Breast epithelium (tissue), 4 donors: ENCODE measurements at places on chromosomes 2 and 18.

- H3K4me1 ChIP-seq, result no peaks in the 10 kb centered on the region
- H3K27ac ChIP-seq, result no peak overlapping the region
- no peaks in the 10 kb centered on the region for H3K27me3 ChIP-seq
- H3K4me3 ChIP-seq, result no peak overlapping the region
- DNase-seq, result no peak
- no peaks in the 10 kb centered on the region for H3K36me3 ChIP-seq
These were observed 33.7 kb upstream of the ACVR1C start for GRCh38 chr2:157662401-157662800.

GRCh38 chr2:127185093-127185492 is 35.0 kb downstream of the CYP27C1 start:
- H3K4me1 ChIP-seq, result no peaks in the 10 kb centered on the region
- no peak overlapping the region for H3K27ac ChIP-seq
- H3K36me3 ChIP-seq, result no peaks in the 10 kb centered on the region
- no peak for DNase-seq
- H3K27me3 ChIP-seq, result no peaks in the 10 kb centered on the region

DNA sequence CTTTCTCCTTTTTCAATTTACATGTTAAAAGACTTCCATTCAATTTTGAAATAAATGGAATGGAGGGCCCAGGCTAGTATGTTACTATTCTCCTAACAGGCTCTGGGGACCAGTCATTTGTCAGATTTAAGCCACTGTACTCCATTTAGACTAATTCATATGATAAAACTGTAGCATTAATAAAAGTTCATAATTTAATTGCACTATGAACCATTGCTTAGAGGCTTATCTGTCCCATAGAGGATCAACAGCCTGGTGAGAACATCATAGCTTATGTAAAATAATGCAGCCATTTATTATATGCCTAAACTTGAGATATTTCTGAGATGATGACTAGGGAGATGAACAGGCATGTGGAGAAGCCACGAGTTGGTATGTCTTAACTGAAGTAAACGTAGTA is 156.0 kb downstream of the RIT2 start:
- H3K4me3 ChIP-seq, result no peak overlapping the region
- H3K27me3 ChIP-seq, result no peaks in the 10 kb centered on the region
- H3K27ac ChIP-seq, result no peak overlapping the region

- H3K27ac ChIP-seq, result no peak overlapping the region
- H3K36me3 ChIP-seq, result no peaks in the 10 kb centered on the region
- H3K27me3 ChIP-seq, result no peaks in the 10 kb centered on the region
- no peak for DNase-seq
- H3K4me1 ChIP-seq, result no peaks in the 10 kb centered on the region
These were observed 64.0 kb upstream of the YWHAQ start for GRCh38 chr2:9694661-9695234.

DNA sequence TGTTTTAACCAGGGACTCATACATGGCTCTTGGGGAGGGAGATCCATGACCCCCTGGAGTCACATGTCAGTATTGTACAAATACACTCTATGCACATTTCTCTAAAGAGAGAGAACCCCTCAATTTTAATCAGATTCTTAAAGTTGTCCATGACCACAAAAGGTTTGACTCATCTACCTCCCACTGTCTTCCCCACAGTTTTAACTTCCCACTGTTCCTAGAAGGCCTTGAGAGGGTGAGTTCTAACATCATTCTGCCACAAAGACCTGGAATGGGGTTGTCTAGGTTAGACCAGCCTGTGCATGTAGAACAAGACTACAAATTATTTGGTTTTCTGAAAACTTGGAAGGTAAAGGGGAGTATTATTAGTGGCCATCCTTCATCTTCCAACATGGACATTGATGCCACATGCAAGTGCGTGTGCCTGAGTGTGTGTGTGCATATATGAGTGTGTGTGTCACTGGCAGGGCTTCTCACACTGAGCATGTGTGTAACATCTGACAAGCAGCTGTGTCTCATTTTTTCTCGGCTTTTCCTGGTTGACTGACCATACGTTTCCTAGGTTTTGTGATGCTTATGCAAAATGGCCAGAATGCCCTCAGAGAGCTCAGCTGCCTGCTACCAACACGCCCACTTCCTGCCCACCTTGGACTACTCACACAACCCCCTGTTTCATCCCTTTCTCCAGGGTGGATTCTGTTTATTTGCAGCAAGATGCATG is 94.6 kb upstream of the LGALSL start:
- H3K4me1 ChIP-seq, result peaks cover 11% of the 10 kb centered on the region
- peak overlapping the region; percentile 90 for H3K27ac ChIP-seq
- no peak overlapping the region for H3K4me3 ChIP-seq
- no peaks in the 10 kb centered on the region for H3K27me3 ChIP-seq
- DNase-seq, result no peak

GRCh38 chr2:59658906-59659635 is 894.4 kb downstream of the BCL11A start:
- H3K36me3 ChIP-seq, result no peaks in the 10 kb centered on the region
- DNase-seq, result no peak
- no peaks in the 10 kb centered on the region for H3K4me1 ChIP-seq
- no peak overlapping the region for H3K27ac ChIP-seq
- no peaks in the 10 kb centered on the region for H3K27me3 ChIP-seq
- no peak overlapping the region for H3K4me3 ChIP-seq

GRCh38 chr18:26002375-26002910 is 88.0 kb downstream of the SS18 start:
- H3K4me1 ChIP-seq, result no peaks in the 10 kb centered on the region
- no peak overlapping the region for H3K4me3 ChIP-seq
- H3K36me3 ChIP-seq, result no peaks in the 10 kb centered on the region
- H3K27ac ChIP-seq, result no peak overlapping the region
- H3K27me3 ChIP-seq, result no peaks in the 10 kb centered on the region

- no peak overlapping the region for H3K27ac ChIP-seq
- H3K4me3 ChIP-seq, result no peak overlapping the region
- no peaks in the 10 kb centered on the region for H3K36me3 ChIP-seq
- no peak for DNase-seq
- no peaks in the 10 kb centered on the region for H3K27me3 ChIP-seq
These were observed 156.5 kb upstream of the L3MBTL4 start for GRCh38 chr18:6571239-6571602.

DNA sequence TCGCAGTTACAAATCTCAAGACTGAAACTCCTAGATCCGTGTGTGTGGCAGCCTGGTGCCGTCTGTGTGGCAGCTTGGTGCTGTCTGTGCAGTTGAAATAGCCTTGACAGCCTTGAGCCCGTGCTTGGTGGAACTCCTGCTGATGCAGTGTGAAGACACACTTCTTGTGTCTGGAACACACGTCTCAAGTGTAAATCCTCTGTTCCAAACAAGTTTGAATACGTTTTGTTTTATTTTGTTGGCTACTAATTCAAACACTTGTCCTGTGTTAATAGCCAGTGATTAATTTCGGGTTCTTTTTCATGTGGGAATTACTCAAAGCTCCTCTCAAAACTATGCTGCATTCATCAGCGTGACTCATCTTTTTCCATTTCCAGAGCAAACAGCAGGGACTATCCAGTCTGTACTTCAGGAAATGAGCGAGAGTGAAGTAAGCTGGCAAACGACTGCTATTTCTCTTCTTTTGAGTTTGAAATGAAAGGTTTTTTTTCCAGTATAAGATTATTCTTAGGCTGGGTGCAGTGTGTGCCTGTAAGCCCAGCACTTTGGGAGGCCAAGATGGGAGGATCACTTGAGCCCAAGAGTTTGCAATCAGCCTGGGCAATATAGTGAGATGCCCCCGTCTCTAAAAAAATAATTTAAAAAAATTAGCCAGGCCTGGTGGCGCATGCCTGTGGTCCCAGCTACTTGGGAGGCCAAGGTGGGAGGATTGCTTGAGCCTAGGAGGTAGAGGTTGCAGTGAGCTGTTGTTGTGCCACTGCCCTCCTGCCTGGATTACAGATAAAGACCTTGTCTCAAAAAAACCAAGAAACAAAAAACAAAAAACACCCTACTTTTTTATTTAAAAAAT is 152.9 kb downstream of the SPP2 start:
- no peak for DNase-seq
- no peaks in the 10 kb centered on the region for H3K36me3 ChIP-seq

- no peak overlapping the region for H3K4me3 ChIP-seq
- H3K27ac ChIP-seq, result no peak overlapping the region
- no peaks in the 10 kb centered on the region for H3K4me1 ChIP-seq
- H3K27me3 ChIP-seq, result no peaks in the 10 kb centered on the region
These were observed 116.8 kb downstream of the CDC42EP3 start for GRCh38 chr2:37554687-37555086.

- no peaks in the 10 kb centered on the region for H3K4me1 ChIP-seq
- no peaks in the 10 kb centered on the region for H3K27me3 ChIP-seq
- H3K36me3 ChIP-seq, result no peaks in the 10 kb centered on the region
These were observed 3.8 kb downstream of the MZT2B start for GRCh38 chr2:130185896-130186295.

- H3K4me1 ChIP-seq, result no peaks in the 10 kb centered on the region
- no peak overlapping the region for H3K27ac ChIP-seq
- H3K36me3 ChIP-seq, result no peaks in the 10 kb centered on the region
These were observed 193.5 kb downstream of the PPP1R1C start for GRCh38 chr2:182179176-182179575.

DNA sequence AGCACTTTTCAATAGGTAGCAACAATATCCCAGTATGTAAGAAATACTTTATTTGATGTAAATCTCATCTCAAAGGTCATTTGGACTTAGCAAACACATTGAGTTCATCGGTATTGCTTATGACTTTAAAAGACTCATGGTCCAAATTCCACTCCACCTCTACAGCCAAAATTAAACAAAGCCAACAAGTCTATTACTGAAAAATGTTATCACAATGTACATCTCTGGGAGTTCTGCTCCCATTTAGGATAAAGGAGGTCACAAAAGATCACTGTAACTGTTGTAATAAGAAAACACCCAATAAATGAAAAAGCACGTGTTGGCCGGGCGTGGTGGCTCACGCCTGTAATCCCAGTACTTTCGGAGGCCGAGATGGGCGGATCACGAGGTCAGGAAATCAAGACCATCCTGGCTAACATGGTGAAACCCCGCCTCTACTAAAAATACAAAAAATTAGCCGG is 50.0 kb downstream of the ESCO1 start:
- no peak overlapping the region for H3K27ac ChIP-seq
- no peaks in the 10 kb centered on the region for H3K4me1 ChIP-seq
- DNase-seq, result no peak
- no peaks in the 10 kb centered on the region for H3K27me3 ChIP-seq

- peak overlapping the region; percentile 97 for H3K27ac ChIP-seq
- no peaks in the 10 kb centered on the region for H3K27me3 ChIP-seq
- no peak overlapping the region for H3K4me3 ChIP-seq
- peaks cover 7% of the 10 kb centered on the region for H3K4me1 ChIP-seq
These were observed 71.7 kb downstream of the IL1R2 start for GRCh38 chr2:102063487-102063911.

GRCh38 chr2:197993830-197994229 is 189.4 kb downstream of the PLCL1 start:
- H3K36me3 ChIP-seq, result no peaks in the 10 kb centered on the region
- H3K4me1 ChIP-seq, result no peaks in the 10 kb centered on the region
- no peak overlapping the region for H3K4me3 ChIP-seq
- H3K27me3 ChIP-seq, result no peaks in the 10 kb centered on the region
- H3K27ac ChIP-seq, result no peak overlapping the region

DNA sequence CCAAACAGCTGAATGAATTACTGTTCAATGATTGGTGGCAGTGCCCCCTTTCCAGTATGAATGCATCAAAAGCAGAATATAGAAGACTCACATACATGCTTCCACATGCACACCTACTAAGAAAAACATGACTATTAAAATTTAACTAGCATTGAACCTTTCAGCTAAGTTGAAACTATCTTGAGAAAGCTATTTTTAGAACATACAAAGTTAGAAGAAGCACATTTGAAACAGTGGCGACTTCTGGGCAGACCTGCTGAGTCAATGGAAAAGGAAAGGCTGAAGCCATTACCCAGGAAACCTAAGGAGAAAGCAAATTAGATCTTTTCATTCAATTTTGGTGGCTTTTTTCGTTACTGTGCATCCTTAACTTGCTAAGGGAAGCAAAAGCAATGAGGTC is 55.9 kb downstream of the PLA2R1 start:
- H3K36me3 ChIP-seq, result no peaks in the 10 kb centered on the region
- H3K4me1 ChIP-seq, result no peaks in the 10 kb centered on the region
- no peak overlapping the region for H3K4me3 ChIP-seq
- H3K27me3 ChIP-seq, result no peaks in the 10 kb centered on the region

DNA sequence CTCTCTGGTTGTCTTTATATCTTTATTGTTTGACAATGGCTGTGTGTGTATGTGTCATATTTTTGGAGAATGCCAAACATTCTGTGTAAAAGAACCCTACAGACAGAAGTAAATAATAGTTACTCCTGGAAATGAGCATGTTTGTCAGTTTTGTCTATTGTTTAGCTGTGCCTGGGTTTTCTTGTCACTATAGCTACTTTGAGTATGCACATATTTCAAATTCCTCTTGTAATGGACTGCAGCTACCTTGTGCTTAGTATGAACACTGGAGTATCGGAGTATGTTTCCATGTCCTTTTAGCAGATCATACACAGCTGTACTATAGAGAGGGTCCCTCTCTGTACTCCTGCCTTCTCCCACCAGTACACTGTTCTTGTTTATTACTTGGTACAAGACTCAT is 58.0 kb upstream of the DOCK10 start:
- no peak overlapping the region for H3K4me3 ChIP-seq
- no peaks in the 10 kb centered on the region for H3K4me1 ChIP-seq
- H3K27me3 ChIP-seq, result no peaks in the 10 kb centered on the region
- no peaks in the 10 kb centered on the region for H3K36me3 ChIP-seq
- DNase-seq, result no peak
- H3K27ac ChIP-seq, result no peak overlapping the region

- H3K27me3 ChIP-seq, result no peaks in the 10 kb centered on the region
- peak within 1 kb of the TSS; percentile 93 for H3K27ac ChIP-seq
- peaks cover 4% of the 10 kb centered on the region for H3K4me1 ChIP-seq
- DNase-seq, result peak; percentile 88
These were observed at the start of the genes CCDC148 and PKP4 for GRCh38 chr2:158456309-158457066. Gene CCDC148, minus strand, starts transcription at chr2:158456753. Its CDS starts 314 bp downstream, at chr2:158456439. Gene PKP4, plus strand, starts transcription at chr2:158456952. Its CDS starts 76,233 bp downstream, at chr2:158533185.

- no peak for DNase-seq
- H3K4me1 ChIP-seq, result no peaks in the 10 kb centered on the region
- H3K27ac ChIP-seq, result no peak overlapping the region
- no peaks in the 10 kb centered on the region for H3K27me3 ChIP-seq
- H3K36me3 ChIP-seq, result no peaks in the 10 kb centered on the region
- H3K4me3 ChIP-seq, result no peak overlapping the region
These were observed 100.1 kb downstream of the NAB1 start for GRCh38 chr2:190748966-190749365.
